GM12878 (cell line): ENCODE measurements at places on chromosomes 11 and 22. TPM values are rescaled to one million over a fixed set of nuclear protein-coding genes. Genes with fewer than 3 reads are reported as not detected.

The RFPL1 gene
- not detected in 2 replicates for polyA plus RNA-seq

The OR51B4 gene
- polyA plus RNA-seq = not detected in 2 replicates

The KCTD17 gene
- 10.1 and 15.3 TPM in 2 replicates for polyA plus RNA-seq

The SCGB1A1 gene
- polyA plus RNA-seq = not detected in 2 replicates

The KCTD14 gene
- 0.52 and 0.54 TPM in 2 replicates for polyA plus RNA-seq

The MIOX gene
- not detected in 2 replicates for polyA plus RNA-seq

The POLR2L gene
- polyA plus RNA-seq = 469 and 497 TPM in 2 replicates

The ANKK1 gene
- not detected in 2 replicates for polyA plus RNA-seq

The OR52I1 gene
- polyA plus RNA-seq = not detected in 2 replicates

The LRRC74B gene
- polyA plus RNA-seq = not detected in 2 replicates

The FAM111A gene
- polyA plus RNA-seq = 59.0 and 68.6 TPM in 2 replicates

The RBMXL2 gene
- not detected in 2 replicates for polyA plus RNA-seq

The SMIM35 gene
- not detected in 2 replicates for polyA plus RNA-seq

The SAA4 gene
- not detected in 2 replicates for polyA plus RNA-seq

The OR8D4 gene
- polyA plus RNA-seq = not detected in 2 replicates

The PLEKHA7 gene
- 1.1 and 2.2 TPM in 2 replicates for polyA plus RNA-seq

The CHADL gene
- polyA plus RNA-seq = 0.24 TPM in 1 of 2 replicates, not detected in the other

The PPP1CA gene
- polyA plus RNA-seq = 452 and 458 TPM in 2 replicates
